Trophoblast cell (in vitro differentiated cells and primary cell): ENCODE measurements at places on chromosomes 13 and 19.

GRCh38 chr13:53890696-53891095, 862.1 kb downstream of the OLFM4 start:
- DNase-seq = no peak
- H3K4me3 ChIP-seq = no peak overlapping the region
- H3K27ac ChIP-seq = no peak overlapping the region

DNA sequence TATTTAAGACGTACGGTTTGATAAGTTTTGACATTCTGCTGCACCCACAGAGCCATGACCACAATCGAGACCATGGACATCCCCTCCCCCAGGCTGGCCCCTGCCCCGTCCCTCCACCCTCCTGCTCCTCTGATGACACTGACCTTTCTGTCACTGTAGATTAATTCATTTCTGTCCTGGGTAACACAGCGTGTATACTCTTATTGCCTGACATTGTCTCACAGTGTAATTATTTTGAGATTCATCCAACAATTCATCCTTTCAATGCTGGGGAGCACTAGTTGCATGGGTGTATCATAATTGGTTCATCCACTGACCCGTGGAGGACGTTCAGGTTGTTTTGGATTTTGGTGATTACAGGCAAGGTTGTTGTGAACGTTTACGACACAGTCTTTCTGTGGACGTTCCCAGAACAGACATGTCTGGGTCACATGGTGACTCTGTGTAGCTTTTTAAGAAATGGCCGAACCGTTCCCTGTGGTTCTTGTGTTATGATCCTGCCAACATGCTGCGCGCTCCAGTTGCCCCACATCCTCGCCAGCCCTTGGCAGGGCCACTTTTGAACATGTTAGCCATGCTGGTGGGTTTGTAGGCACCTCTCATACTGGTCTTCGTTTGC, 41.9 kb downstream of the C13orf46 start:
- peaks cover 27% of the 10 kb centered on the region for H3K4me1 ChIP-seq
- no peak overlapping the region for H3K4me3 ChIP-seq
- no peak overlapping the region for H3K27ac ChIP-seq
- DNase-seq = no peak
- H3K36me3 ChIP-seq = no peaks in the 10 kb centered on the region
- H3K27me3 ChIP-seq = no peaks in the 10 kb centered on the region

DNA sequence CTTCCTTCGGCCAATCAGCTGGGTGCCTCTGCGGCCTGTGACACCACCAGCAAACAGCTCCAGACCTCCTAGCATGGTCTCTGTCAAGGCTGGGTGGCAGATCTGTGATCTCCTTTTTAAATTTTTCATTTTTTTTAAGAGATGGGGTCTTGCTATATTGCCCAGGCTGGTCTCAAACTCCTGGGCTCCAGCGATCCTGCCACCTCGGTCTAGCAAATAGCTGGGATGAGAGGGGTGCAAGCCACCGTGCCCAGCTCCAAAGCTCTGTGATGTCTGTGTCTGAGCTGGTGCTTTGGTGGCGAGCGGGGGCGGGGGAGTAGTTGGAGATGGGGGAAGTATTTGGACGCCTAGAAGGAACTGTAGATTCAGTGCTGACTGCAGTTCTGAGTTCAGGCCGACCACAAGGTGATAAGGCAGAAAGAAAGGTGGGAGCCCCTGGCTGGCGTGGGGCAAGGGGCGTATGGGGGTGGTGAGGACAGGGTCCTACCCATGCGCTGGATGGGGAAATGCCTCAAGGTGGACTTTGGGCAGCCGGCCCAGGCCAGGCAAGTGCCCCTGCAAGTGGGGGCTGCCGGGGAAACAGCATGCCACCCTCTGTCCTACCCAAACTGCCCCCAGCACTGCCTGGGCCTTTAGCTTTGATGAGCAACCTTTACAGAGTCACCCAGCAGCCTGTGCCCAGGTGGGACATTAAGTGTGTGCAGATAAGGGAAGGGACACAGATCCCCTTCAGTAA, 5.5 kb downstream of the DPP9 start:
- peaks cover 9% of the 10 kb centered on the region for H3K4me1 ChIP-seq
- H3K4me3 ChIP-seq = no peak overlapping the region
- H3K27me3 ChIP-seq = no peaks in the 10 kb centered on the region
- peaks cover 72% of the 10 kb centered on the region for H3K36me3 ChIP-seq
- H3K27ac ChIP-seq = no peak overlapping the region

- H3K27ac ChIP-seq = no peak overlapping the region
- H3K4me1 ChIP-seq = no peaks in the 10 kb centered on the region
- no peak overlapping the region for H3K4me3 ChIP-seq
- no peak for DNase-seq
- H3K27me3 ChIP-seq = no peaks in the 10 kb centered on the region
- no peaks in the 10 kb centered on the region for H3K36me3 ChIP-seq
Measured at GRCh38 chr13:100040196-100040595, 48.7 kb upstream of the PCCA start.

GRCh38 chr13:45299194-45299593, 41.8 kb downstream of the TPT1 start:
- no peaks in the 10 kb centered on the region for H3K27me3 ChIP-seq
- no peaks in the 10 kb centered on the region for H3K4me1 ChIP-seq
- no peak overlapping the region for H3K4me3 ChIP-seq
- DNase-seq = no peak

GRCh38 chr13:94234738-94235137, 244.7 kb downstream of the DCT start:
- no peaks in the 10 kb centered on the region for H3K4me1 ChIP-seq
- no peaks in the 10 kb centered on the region for H3K27me3 ChIP-seq
- H3K36me3 ChIP-seq = no peaks in the 10 kb centered on the region

- peaks cover 11% of the 10 kb centered on the region for H3K4me1 ChIP-seq
- no peaks in the 10 kb centered on the region for H3K36me3 ChIP-seq
- DNase-seq = no peak
- H3K4me3 ChIP-seq = no peak overlapping the region
- H3K27ac ChIP-seq = peak overlapping the region; percentile 64
Measured at GRCh38 chr19:28075229-28075628, 1137.7 kb downstream of the UQCRFS1 start.

DNA sequence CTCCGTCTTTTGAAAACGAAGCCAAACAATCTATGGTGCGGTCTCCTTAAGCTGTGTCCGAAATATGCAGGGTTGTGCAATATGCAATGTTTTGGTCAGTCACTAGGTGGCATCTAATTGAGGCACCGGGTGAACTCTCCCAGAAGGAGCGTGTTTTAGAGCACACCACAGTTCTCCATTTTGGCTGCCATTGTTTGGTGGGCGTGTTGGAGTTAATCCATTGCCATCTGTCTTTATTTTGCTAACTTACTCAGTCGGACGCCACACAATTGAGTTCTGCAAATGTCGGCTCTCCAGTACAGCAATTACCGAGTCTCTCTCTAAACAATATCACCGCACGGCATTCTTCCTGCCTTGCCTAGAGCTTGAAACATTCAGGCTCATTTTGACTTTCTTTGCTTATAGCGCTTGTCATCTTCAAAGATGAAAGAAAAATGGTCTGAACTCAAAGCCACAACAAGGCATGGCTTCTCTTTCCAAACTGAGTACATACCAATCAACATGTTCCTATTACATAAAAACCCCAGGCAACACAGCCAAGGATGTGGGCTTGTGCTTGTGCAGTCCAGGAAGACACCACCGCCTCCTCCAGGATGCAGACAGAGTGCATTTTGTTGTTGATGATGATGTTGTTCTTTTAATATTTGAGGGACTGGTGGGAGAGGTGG, 182.0 kb upstream of the SERP2 start:
- no peak overlapping the region for H3K4me3 ChIP-seq
- H3K27me3 ChIP-seq = no peaks in the 10 kb centered on the region
- no peaks in the 10 kb centered on the region for H3K4me1 ChIP-seq
- peak; percentile 93 for DNase-seq

- no peak overlapping the region for H3K27ac ChIP-seq
- no peaks in the 10 kb centered on the region for H3K27me3 ChIP-seq
- no peak for DNase-seq
- H3K36me3 ChIP-seq = no peaks in the 10 kb centered on the region
- H3K4me1 ChIP-seq = no peaks in the 10 kb centered on the region
Measured at GRCh38 chr13:33392794-33393405, 107.3 kb upstream of the STARD13 start.

DNA sequence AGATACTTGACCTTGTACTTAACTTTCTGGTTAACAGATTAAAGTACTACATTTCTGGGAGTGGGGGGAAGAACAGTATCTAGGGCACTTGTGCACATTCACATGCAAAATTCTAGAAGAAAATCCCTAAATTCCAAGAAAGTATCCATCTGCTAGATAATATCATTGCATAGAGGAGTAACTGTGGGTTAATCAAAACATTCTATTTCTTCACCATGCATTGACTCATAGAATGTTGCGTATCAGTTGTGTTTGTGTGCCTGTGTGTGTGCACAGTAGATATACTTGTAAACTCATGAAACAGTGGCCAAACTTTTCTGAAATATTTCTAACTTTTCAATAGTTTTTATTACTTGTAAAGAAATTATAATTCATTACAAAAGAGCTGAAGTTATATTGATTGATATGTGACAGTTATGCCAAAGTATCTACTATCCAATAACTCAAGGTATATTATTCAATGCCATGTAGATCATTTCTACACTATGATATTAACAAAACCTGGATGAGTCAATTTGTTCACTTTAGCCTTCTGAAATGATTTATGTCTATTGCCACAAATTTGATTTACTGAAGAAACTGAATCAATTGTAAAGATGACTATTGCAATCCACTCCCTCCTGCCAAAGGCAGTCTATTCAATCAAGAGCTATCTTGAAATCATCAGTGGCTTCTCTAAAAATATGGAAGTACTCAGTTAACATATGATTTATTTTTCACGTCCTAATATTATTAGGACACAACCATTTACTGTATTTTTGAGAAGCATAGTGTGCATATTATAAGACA, 756.7 kb upstream of the ARGLU1 start:
- no peaks in the 10 kb centered on the region for H3K27me3 ChIP-seq
- no peaks in the 10 kb centered on the region for H3K4me1 ChIP-seq
- no peak for DNase-seq
- no peak overlapping the region for H3K27ac ChIP-seq

- no peak overlapping the region for H3K27ac ChIP-seq
- H3K4me1 ChIP-seq = no peaks in the 10 kb centered on the region
- no peak for DNase-seq
- no peaks in the 10 kb centered on the region for H3K36me3 ChIP-seq
- H3K27me3 ChIP-seq = no peaks in the 10 kb centered on the region
Measured at GRCh38 chr13:89796196-89796595, 1551.3 kb upstream of the MIR17HG start.

DNA sequence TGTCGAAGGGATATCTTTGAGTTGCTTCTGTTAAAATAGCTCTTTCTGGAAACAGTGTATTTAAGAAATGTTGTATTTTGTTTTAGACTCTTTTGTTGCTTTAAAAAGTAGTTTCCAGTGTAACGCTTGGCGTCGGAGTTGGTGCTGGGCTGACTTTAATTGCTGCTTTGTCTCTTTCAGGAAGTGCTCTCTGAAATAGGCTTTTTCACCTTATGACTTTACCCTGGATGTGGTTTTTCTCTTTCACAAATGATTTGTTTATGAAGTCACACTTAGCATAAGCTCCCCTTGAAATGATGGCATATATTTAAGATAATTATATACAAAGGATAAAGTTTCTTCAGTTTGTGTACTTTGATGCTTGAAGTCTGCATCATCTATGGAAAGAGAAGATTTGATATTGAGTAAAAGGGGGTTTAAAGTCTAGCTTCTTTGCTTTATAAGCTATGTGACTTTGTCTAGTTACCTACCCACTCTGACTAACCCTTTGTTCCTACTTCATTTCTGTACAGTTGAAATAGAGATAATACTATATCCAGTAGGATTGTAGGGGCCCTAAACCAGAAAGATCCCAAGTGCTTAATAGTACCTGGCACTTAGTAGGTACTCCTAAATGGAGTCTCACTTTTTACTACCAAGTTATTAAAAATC, at the start of gene GPR18:
Gene GPR18 (minus strand): TSS at position 170 of the 651 bp plus-strand sequence. CDS start 2,507 bp downstream, outside the sequence.
- no peak for DNase-seq
- peaks cover 12% of the 10 kb centered on the region for H3K36me3 ChIP-seq
- H3K4me3 ChIP-seq = no peak within 1 kb of the TSS

DNA sequence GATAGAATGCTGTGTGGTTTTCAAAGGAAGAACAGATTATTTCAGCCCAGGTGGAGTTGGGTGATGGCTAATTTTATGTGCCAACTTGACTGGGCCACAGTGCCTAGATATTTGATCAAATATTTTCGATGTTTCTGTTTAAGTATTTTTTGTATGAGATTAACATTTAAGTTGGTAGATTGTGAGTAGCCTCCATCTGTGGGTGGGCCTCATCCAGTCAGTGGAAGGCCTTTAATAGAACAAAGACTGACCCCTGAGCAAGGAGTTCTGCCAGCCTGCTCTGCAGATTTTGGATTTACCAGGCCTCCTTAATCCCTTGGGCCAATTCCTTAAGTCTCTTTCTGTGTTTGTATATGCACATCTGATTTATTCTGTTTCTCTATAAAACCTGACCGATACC, 13.9 kb downstream of the LSM14A start:
- no peak overlapping the region for H3K4me3 ChIP-seq
- no peaks in the 10 kb centered on the region for H3K36me3 ChIP-seq
- no peak overlapping the region for H3K27ac ChIP-seq

DNA sequence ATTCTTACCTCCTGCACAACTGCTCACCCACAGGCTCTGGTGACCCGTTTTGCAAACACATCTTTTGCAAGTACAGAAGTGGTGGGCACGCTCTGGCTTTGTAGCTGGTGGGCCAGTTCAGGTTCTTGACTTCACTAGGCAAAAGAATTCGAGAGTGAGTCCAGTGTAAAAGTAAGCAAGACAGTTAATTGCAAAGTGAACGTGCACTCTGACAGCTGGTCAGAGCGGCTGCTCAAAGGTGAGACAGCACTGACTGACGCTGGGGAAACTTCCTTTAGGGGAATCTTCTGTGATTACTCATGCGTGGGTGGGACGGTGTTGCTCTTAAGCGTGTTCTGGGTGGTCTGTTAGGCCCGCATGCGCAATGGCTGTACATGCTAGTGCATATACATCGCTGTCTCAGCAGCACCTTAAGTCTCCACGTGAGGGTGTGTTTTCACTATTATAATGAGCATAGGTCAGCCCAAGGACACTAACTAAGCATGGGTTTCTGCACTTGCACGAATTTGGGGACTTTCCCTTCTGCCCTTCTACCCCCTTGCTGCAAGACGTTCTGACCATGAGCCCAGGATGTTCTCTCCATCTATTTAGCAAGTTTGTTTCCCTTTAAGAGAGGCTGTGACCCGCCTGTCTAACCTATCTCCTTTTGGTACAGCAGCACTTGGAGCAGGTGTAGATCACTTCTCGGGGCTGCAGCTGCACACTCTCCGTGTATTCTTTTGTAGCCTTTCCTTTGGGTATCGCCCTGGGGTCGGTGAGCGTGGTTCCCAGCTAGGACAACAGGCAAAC, 30.2 kb upstream of the CD33 start:
- H3K4me1 ChIP-seq = no peaks in the 10 kb centered on the region
- H3K27ac ChIP-seq = no peak overlapping the region
- H3K27me3 ChIP-seq = no peaks in the 10 kb centered on the region
- H3K4me3 ChIP-seq = no peak overlapping the region
- H3K36me3 ChIP-seq = no peaks in the 10 kb centered on the region

GRCh38 chr13:46607768-46608564, 55.0 kb downstream of the LRCH1 start:
- H3K27ac ChIP-seq = no peak overlapping the region
- H3K4me3 ChIP-seq = no peak overlapping the region
- H3K4me1 ChIP-seq = peaks cover 14% of the 10 kb centered on the region
- no peaks in the 10 kb centered on the region for H3K36me3 ChIP-seq
- no peaks in the 10 kb centered on the region for H3K27me3 ChIP-seq
- DNase-seq = no peak
